ENCODE measurements at places on chromosomes 5 and 9.

DNA sequence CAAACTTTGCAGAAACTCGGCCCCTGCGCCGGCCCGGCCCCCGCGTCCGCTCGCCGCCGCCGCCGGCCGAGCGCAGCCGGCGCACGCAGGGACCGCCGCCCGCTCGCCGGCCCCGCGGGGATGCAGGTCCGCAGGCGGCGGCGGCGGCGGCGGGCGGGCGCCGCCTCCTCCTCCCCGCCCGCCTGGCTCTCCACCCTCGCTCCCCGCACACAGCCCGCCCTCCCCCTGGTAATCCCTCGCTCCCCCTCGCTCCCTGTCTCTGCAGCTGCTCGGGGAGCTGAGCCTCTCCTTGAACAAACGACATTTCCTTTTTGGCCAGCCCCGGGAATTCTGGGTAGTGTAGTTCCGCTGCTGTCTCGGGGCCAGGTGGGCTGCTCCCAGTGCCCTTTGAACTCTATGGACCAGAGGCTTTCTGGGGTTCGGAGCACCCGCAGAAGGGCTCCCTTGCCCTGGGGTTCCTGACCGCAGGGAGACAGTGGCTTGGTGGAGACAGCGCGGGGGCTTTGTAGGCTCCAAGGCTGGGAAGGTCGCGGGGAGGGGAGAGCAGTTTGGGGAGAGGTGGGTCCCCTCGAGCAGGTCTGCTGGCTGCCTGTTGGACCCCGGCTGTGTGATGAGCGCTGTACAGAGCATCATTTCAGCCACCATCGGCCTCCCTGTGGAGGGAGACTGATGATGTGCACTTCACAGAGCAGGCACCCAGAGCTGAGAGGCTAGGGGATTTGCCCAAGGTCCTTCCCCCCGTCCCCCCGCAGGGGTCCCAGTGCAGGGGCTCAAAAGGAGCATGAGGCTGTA lies 1.8 kb upstream of the FAM78A start:
- DNase-seq: no peak

GRCh38 chr9:90698871-90699440 lies 56.3 kb upstream of the DIRAS2 start:
- DNase-seq: no peak

GRCh38 chr5:14475045-14475444 lies 106.5 kb upstream of the OTULINL start:
- DNase-seq: no peak

- DNase-seq: no peak
Observed at GRCh38 chr5:179284751-179285631, 60.3 kb downstream of the ADAMTS2 start.

DNA sequence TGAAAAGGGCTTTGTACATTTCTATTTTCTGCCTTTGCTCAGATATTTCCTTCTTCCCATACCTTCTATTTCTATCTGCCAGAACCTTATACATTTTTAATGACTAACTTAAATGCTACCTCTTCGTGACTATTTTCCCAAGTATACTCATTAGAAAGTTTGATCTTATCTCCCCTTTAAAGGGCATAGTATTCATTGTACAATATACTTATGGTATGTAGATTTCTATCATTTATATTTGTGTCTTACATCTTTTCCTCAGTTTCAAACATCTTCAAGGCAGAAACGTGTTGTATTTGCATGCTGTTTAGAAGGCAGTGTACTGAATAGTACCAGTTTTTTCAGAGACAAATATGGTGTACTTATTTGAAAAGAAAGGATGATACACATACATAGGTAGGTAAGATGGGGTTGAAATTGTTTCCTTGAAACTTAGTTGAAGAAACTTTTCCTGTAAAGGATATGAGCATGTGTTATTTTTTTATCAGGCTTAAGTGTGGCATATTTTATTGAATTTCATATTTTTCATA lies 518.1 kb upstream of the NUDT12 start:
- DNase-seq: no peak

GRCh38 chr5:1380910-1381309 lies 36.0 kb upstream of the CLPTM1L start:
- DNase-seq: no peak

GRCh38 chr5:77418601-77419581 lies 73.2 kb downstream of the WDR41 start:
- no peak for DNase-seq
